CD14-positive monocyte (primary cell): ENCODE measurements at places on chromosomes 2 and 18.

- H3K4me1 ChIP-seq: no peaks in the 10 kb centered on the region
- no peaks in the 10 kb centered on the region for H3K36me3 ChIP-seq
- no peak overlapping the region for H3K27ac ChIP-seq
- H3K27me3 ChIP-seq: no peaks in the 10 kb centered on the region
- no peak for DNase-seq
Observed at GRCh38 chr2:7325186-7325585, 408.0 kb downstream of the RNF144A start.

- H3K4me1 ChIP-seq: no peaks in the 10 kb centered on the region
- H3K27ac ChIP-seq: no peak overlapping the region
- no peak overlapping the region for H3K4me3 ChIP-seq
- no peaks in the 10 kb centered on the region for H3K36me3 ChIP-seq
- H3K27me3 ChIP-seq: no peaks in the 10 kb centered on the region
Observed at GRCh38 chr18:45416168-45416567, 199.1 kb upstream of the SLC14A2 start.

DNA sequence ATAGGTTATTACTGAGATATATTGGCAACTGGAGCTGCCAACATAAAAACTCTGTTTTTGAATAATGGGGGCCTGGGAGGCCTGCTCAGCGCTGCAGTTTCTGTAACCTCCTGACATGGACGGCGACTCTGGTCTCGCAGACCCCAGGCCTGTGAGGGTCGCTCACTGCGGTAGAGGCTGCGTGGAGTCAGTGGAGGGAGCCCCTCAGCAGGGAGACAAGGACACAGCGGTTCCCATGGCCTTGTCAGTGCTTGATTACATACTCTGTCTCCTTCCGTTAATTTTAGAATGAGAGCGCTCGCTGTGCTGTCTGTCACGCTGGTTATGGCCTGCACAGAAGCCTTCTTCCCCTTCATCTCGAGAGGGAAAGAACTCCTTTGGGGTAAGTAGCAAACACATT lies 858 bp downstream of the TPO start:
- H3K27ac ChIP-seq: no peak overlapping the region
- no peaks in the 10 kb centered on the region for H3K4me1 ChIP-seq
- DNase-seq: no peak
- no peaks in the 10 kb centered on the region for H3K36me3 ChIP-seq
- H3K4me3 ChIP-seq: no peak overlapping the region
- H3K27me3 ChIP-seq: no peaks in the 10 kb centered on the region

DNA sequence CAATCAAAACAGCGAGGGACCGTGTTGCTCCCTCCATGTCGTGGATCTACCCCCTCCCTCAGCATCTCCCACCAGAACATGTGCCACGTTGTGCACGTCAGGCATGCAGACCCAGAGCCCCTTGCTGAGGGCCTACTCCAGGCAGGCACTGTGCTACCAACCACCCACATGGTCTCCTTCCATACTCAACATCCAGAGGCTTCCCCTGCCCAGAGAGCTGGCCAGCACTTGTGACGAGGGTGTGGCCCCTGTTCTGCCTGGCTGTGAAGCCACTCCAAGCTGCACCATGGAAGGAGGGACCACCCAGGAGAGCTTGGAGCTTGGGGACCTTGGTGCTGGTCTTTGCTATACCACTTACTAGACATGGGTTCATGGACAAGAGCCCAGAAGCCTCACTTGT lies 40.5 kb downstream of the REEP1 start:
- no peaks in the 10 kb centered on the region for H3K4me1 ChIP-seq
- no peak overlapping the region for H3K27ac ChIP-seq
- no peaks in the 10 kb centered on the region for H3K36me3 ChIP-seq
- no peak overlapping the region for H3K4me3 ChIP-seq
- H3K27me3 ChIP-seq: peaks cover 6% of the 10 kb centered on the region
- no peak for DNase-seq

DNA sequence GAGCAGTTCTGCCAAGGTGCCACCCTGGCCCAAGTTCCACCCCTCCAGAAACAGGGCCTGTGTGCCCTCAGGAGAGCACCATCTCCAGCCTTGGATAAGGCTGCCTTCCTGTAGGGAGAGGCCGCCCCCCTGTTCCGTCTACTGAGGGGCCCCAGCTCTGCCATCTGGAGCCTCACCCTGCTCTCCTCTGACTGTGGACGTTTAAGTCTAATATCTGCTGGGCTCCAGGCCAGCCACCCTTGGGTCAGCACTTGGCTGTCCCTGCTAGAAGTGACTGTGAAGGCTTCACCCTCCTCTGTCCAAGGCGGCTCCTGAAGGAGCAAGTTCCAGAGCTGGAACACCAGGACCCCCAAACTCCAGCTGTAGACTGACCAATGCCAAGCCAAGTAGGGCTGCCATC lies 26.3 kb downstream of the RHOB start:
- H3K4me3 ChIP-seq: no peak overlapping the region
- H3K27me3 ChIP-seq: no peaks in the 10 kb centered on the region
- H3K36me3 ChIP-seq: no peaks in the 10 kb centered on the region
- H3K4me1 ChIP-seq: no peaks in the 10 kb centered on the region
- no peak for DNase-seq
- no peak overlapping the region for H3K27ac ChIP-seq

GRCh38 chr18:48319801-48320638 lies 89.2 kb downstream of the ZBTB7C start:
- no peaks in the 10 kb centered on the region for H3K4me1 ChIP-seq
- no peaks in the 10 kb centered on the region for H3K27me3 ChIP-seq
- H3K4me3 ChIP-seq: no peak overlapping the region
- no peak for DNase-seq
- no peaks in the 10 kb centered on the region for H3K36me3 ChIP-seq

- DNase-seq: no peak
- no peaks in the 10 kb centered on the region for H3K27me3 ChIP-seq
- H3K36me3 ChIP-seq: no peaks in the 10 kb centered on the region
- no peak overlapping the region for H3K4me3 ChIP-seq
- H3K27ac ChIP-seq: no peak overlapping the region
- no peaks in the 10 kb centered on the region for H3K4me1 ChIP-seq
Observed at GRCh38 chr18:7177116-7177744, 53.7 kb upstream of the LRRC30 start.

- H3K4me3 ChIP-seq: no peak overlapping the region
- no peaks in the 10 kb centered on the region for H3K4me1 ChIP-seq
- DNase-seq: no peak
- H3K27ac ChIP-seq: no peak overlapping the region
Observed at GRCh38 chr18:48428475-48429177, 19.4 kb upstream of the ZBTB7C start.

- no peaks in the 10 kb centered on the region for H3K27me3 ChIP-seq
- no peak overlapping the region for H3K27ac ChIP-seq
- no peaks in the 10 kb centered on the region for H3K4me1 ChIP-seq
- DNase-seq: no peak
- H3K4me3 ChIP-seq: no peak overlapping the region
Observed at GRCh38 chr18:61414086-61414485, 80.9 kb downstream of the CDH20 start.

GRCh38 chr2:218029366-218030360 lies 26.9 kb upstream of the TNS1 start:
- H3K36me3 ChIP-seq: no peaks in the 10 kb centered on the region
- H3K27ac ChIP-seq: no peak overlapping the region
- H3K4me1 ChIP-seq: peaks cover 24% of the 10 kb centered on the region
- H3K27me3 ChIP-seq: no peaks in the 10 kb centered on the region
- no peak for DNase-seq

- H3K4me3 ChIP-seq: no peak overlapping the region
- DNase-seq: no peak
- no peaks in the 10 kb centered on the region for H3K36me3 ChIP-seq
- peaks cover 38% of the 10 kb centered on the region for H3K4me1 ChIP-seq
Observed at GRCh38 chr18:48219810-48220499, 189.2 kb downstream of the ZBTB7C start.

- no peak overlapping the region for H3K4me3 ChIP-seq
- H3K27me3 ChIP-seq: no peaks in the 10 kb centered on the region
- H3K4me1 ChIP-seq: no peaks in the 10 kb centered on the region
- H3K36me3 ChIP-seq: no peaks in the 10 kb centered on the region
Observed at GRCh38 chr2:163703386-163703785, 32.4 kb downstream of the FIGN start.

DNA sequence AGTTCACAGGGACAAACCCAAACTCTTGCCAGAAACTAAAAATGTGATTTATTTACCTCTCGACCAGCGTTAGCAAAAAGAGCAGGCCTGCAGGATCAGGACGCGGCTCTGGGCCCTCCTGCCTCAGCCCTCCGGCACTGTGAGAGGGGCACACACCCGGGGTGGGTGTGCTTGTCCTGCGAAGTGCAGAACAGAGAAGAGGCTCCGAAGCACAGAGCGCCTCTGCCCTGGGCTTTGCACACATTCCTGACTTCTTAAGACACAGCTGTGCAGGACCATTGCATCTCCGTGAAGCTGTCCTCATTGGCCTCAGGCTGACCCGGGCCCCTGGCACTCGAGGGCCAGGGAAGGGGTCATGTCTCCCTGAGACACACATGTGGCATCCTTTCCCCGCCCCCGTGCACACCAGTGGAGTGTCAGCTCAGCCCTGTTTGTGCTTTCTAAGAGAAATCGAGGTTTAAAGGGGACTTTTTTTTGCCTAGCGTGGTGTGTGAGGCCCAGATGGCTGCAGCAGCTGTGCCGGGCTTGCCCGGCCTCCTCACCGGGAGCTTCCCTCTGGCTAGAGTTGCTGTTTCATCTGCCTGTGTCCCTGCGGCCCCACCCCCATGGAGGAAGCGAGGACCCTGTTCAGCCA lies 9.9 kb upstream of the NFATC1 start:
- H3K27ac ChIP-seq: no peak overlapping the region
- H3K4me1 ChIP-seq: no peaks in the 10 kb centered on the region
- no peak for DNase-seq
- peaks cover 23% of the 10 kb centered on the region for H3K27me3 ChIP-seq
- H3K4me3 ChIP-seq: no peak overlapping the region
- H3K36me3 ChIP-seq: no peaks in the 10 kb centered on the region

DNA sequence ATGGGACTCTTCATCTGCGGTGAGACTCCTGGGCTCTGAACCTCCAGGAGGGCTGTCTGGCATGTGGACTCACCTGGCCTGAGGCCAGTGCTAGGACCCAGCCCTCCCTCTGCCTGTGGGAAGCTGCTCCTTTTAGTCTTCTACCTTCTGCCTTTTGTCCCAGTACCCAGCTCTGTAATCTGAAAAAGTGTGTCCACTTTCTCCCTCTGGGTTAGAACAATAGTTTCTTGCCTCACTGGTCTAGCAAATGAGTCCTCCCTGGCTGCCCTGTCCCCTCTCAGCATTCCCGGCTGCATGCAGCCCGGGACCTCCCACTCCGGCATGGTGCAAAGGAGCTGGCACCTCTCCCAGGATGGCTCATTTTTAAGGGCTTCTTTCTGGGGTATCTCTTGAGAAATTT lies 25.9 kb downstream of the GKN2 start:
- no peak for DNase-seq
- no peak overlapping the region for H3K4me3 ChIP-seq
- H3K27ac ChIP-seq: no peak overlapping the region
- H3K4me1 ChIP-seq: no peaks in the 10 kb centered on the region
- H3K27me3 ChIP-seq: no peaks in the 10 kb centered on the region

DNA sequence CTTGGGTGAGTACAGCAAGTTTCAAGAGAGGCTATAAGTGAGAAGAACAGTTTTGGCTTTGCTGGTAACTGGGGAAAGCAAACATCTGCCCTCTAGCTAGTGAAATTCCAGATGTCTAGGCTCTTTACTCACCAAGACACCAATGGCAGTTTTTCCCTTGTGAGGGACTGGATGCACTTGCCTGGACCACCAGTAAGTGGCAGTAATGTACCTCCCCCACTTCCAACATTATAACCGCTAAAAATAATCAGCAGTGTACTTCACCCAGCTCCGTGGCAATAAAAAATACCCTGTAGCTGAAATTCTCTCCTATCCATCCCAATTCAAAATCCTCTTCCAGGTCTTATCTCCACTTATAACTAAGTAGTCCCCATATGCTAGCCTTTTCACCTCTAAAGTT lies 383.9 kb downstream of the ARHGAP15 start:
- H3K27ac ChIP-seq: no peak overlapping the region
- H3K36me3 ChIP-seq: peaks cover 36% of the 10 kb centered on the region
- no peak for DNase-seq

DNA sequence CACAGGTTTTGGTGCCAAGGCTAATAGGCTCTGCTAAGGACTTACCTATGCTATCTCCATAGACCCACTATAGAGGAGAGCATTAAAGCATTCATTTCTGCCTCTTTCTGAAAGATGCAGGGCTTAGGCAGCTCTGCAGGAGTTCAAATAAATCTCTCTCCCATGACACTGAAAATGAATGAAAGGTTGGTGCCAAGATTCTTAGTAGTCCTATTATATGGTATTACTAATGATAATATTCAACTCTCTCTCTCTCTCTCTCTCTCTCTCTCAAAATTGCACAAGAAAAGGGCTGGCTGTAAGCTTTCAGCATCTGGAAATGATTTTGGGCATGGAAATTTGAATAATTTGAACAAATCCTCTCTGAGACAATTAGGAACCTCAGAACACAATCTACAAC lies 433.7 kb downstream of the MBD2 start:
- no peaks in the 10 kb centered on the region for H3K36me3 ChIP-seq
- H3K27ac ChIP-seq: no peak overlapping the region
- no peak overlapping the region for H3K4me3 ChIP-seq
- H3K27me3 ChIP-seq: no peaks in the 10 kb centered on the region
- no peaks in the 10 kb centered on the region for H3K4me1 ChIP-seq
- DNase-seq: no peak

DNA sequence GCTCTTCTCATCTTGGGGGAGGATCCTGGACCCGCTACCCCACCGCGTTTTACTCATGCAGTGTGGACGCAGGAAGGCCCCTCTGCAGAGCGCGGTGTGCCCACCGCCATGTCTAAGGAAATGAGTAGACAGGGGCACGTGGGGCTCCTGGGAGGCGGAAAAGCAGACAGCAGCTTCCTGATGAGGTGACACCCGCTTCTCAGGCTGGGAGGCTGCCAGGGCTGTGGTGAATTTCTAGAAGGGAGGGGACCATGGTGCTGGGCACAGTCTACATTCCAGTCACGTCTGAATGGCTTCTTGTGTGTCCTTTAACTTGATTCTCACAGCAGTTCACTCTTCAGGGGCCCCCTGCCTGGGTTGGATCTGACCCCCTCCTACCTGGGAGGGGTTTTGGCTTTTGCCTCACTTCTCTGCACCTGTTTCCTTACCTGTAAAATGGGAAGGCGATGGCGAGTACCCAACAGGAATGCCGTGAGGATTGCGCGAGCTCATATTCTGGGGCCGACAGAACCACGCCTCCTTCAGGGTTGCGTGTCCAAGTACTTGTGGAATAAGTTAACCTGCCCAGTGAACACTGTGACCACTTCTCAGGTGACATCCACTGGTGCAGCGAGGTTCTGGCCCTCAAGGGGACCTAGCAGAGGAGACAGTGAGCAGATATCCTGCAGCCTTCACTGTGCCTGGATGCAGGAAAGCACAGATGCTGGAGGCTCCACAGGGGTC lies 32.3 kb upstream of the MBP start:
- DNase-seq: no peak
- H3K36me3 ChIP-seq: no peaks in the 10 kb centered on the region
- H3K27ac ChIP-seq: no peak overlapping the region
- no peak overlapping the region for H3K4me3 ChIP-seq
